ENCODE measurements at places on chromosomes 4 and X. TPM values are rescaled to one million over a fixed set of nuclear protein-coding genes. Genes with fewer than 3 reads are reported as not detected.

Gene UGT2B15
- 0.53 TPM for polyA plus RNA-seq

Gene AMTN
- polyA plus RNA-seq: not detected

GRCh38 chr4:101258883-101259282 lies 88.4 kb downstream of the PPP3CA start:
- no peak for DNase-seq

GRCh38 chr4:25788703-25789238 lies 74.0 kb downstream of the SEL1L3 start:
- DNase-seq: no peak

DNA sequence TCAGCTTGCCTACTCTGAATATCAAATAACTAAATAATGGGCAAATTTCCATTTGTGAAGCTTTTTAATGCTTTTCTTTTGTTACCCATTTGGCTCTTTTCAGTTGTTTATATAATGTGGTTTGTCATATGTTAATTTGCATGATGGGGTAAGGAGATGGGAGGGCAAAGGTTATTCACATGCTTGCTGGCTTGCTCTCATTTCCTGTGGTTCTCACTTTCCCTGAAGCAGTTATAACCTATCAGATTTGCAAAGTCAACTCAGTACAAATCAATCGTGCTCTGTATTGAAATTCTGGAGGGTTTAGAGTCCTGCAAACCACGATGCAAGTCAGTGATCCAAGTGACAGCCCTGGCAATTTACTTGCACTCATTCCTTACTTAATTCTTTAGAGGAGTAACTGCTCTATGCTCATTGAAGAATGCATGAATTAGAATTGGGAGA lies 711.2 kb downstream of the ADGRL3 start:
- no peak for DNase-seq

- DNase-seq: no peak
Observed at GRCh38 chr4:140138428-140138827, 15.6 kb downstream of the MAML3 start.

DNA sequence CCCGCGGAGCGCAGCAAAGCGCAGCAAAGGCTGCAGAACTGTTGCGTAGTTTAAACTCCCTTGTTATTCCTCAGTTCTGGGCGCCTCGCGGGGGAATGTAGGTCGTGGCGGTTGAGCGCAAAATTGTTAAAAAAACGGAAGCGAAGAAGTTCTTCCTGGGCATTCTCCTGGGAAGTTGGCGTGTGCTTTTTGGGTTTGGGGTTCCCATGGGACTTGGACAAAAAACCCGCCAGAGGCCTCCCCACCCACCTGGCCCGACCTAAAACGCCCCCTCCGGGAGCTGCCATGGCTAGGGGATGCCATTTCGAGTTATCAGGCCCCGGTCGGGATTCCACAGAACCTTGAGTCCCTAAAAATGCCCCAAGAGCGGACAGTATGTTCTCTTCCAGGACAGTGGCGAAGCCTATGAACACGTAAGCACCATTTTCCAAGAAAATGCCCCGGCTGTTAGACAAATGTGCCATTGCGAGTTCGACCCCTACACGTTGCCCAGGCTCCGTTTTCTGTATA lies 8.9 kb downstream of the ZIC3 start:
- DNase-seq: no peak
